NCI-H1694 (cell line): ENCODE measurements at places on chromosomes 1 and 21.

DNA sequence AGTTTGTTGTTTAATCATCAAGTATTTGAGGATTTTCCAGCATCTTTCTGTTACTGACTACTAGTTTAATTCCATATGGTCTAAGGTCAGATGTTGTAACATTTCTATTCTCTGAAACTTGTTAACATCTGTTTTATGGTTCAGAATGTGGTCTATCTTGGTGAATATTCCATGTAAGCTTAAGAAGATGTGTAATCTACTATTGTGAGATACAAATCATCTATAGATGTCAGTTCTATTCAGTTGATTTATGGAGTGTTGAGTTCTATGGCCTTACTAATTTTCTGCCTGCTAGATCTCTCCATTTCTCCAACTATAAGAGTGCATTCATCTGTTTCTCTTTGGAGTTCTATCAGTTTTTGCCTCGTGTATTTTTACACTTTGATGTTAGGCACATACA lies 31.5 kb downstream of the WARS2 start:
- DNase-seq = no peak

DNA sequence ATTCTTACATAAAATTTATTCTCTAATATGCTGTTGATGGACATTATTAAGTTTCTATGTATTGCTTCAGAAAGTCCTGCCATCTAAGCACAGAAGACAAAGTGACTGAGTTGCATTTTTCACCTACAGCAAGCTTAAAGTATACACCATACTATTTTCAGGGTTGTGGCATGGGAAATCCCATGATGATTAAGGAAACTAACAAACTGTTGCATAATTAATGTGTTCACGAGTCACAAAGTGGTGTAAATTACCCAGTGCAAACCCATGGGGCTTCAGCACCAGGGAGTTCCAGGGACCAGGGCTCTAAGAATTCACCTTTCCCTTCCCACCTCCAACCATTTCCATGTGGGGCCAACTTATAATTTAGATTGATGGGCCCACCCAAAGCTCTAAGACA lies 81.9 kb upstream of the NR5A2 start:
- DNase-seq = no peak

DNA sequence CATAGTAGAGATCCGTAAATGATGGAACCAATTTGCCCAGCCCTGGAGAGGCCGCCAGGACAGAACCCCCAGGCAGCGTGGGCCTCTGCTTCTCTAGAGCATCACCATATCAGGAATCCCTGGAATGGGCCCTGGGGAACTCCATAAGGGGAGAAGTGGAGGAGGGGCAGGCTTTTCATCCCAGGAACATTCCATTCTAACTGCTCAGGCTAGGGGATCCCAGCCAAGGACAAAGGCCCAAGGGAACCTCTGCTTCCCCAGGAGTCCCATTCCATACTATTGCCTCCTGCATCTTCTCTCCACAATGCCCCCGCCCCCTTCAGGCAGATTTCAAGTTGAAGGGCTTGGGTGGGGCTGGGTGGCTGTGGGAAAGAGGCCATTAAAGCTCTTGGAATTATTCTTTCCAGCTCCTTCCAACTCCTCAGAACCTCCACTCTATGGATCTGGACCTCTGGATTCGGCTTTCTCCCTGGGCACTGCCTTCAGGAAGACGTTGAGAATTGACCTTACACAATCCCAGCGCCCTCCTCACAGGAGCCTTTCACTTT lies 6.0 kb downstream of the TRNP1 start:
- DNase-seq = no peak

GRCh38 chr1:231160895-231161666 lies 777 bp upstream of the TRIM67 start:
- DNase-seq = peak; percentile 41

GRCh38 chr1:200899451-200899915 lies 4.8 kb downstream of the INAVA start:
- no peak for DNase-seq

GRCh38 chr1:225617956-225618355 lies 35.0 kb downstream of the ENAH start:
- peak; percentile 80 for DNase-seq

DNA sequence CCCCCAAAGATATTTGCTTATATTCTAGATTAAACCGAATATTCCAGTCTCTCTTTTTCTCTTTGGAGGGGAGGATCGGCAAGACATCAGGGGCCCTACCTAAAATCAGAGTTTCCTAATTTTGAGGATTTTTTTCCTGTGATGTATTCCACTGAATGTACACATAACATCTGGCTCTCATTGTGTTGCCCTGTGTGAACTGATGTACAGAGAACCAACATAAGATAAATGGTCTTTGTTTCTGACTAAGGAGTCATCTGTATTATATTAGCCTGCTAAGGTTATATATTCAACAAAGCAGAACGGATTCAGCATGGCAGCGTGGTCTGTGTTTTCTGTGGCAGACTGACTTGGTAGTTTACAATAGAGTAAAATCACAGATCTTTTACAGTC lies 114.8 kb upstream of the NCAM2 start:
- no peak for DNase-seq

DNA sequence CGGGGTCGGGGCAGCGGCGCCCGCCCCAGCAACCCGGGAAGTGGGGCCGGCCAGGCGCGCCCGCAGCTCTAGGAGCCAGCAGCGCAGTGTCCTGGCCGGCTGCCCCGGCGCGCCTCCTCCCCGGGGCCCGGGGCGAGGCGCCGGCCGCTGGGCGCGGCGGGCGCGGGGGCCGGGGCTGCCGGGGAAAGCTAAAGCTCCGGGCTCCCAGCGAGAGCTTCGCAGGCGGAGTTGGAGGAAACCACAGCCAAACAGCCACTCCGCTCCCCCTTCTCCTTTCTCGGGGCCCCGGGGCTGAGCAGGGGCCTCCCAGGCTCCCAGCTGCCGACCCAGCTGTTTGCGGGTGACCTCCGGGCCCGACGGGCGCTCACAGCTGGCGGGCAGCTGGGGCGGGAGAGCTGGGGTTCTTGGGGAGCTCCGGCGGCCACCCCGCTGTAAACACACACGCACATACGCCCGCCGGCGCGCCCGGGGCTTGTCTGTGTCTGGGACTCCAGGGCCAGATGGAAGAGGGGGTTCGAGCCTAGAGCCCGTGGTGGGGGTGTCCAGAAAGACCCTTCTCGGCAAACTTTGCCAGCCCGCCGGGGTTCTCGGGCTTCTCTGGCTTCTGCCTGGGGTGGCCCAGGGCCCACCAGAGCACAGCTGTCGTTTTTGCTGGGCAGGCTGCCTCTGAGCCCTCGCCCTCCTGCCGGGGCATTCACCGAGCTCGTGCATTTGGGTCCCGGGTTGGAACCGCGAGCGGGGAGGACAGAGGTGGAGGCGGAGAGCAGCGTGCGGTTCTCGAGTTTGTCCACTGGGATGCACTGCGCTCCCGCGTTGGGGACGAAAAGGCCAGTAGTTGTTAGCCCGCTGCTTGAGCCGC lies 1.5 kb downstream of the AJAP1 start:
- DNase-seq = peak; percentile 59

GRCh38 chr1:161915051-161915503 lies 108.6 kb downstream of the OLFML2B start:
- no peak for DNase-seq

- DNase-seq = no peak
Observed at GRCh38 chr1:84497631-84498275, 8.4 kb upstream of the SPATA1 start.
